Cardiac septum (tissue), 1 donor: ENCODE measurements at places on chromosomes 3 and 15. TPM values are rescaled to one million over a fixed set of nuclear protein-coding genes. Genes with fewer than 3 reads are reported as not detected.
A peak's percentile ranks its signal among the peaks of the same experiment; 100 is the strongest.

DNA sequence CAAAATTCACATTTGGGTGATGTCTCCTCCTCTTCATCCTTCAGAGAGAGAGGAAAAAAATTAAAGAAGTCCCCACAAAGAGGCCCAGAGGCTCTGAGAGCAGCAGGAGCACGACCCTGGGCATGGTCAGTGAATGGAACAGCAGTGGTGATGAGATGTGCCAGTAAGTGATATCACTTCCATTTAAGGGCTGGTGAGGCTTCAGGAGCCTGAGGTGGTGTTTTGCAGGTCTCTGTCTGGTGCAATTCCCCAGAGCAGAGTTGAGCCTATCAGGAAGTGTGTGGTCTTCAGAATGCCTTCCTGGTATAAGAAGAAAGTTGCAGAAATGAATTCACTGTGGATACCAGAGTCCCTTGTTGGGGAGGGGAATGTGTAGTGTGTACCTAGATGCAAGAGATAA lies 21.4 kb downstream of the ERICH6 start:
- DNase-seq: no peak

- no peak for DNase-seq
These were observed 117.5 kb downstream of the MBNL1 start for GRCh38 chr3:152386208-152386607.

DNA sequence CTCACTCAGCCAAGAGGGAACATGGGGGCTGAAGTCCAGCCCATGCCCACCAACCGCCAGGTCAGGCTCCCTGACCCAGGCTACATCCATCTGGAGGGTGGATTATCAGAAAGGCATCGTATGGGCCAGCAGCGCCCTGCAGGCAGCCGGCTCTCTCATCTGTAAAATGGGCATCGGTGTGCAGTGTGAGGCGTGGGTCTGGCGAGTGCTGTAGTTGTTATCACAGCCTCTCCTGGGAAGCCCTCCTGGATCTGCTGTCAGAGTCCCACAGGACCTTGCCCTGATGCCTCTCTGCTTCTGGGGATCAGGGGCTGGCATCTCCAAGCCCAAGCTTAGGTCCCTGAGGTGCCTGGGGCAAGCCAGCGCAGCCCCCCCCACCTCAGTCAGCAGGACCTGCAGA lies 27.4 kb downstream of the CFAP100 start:
- no peak for DNase-seq

DNA sequence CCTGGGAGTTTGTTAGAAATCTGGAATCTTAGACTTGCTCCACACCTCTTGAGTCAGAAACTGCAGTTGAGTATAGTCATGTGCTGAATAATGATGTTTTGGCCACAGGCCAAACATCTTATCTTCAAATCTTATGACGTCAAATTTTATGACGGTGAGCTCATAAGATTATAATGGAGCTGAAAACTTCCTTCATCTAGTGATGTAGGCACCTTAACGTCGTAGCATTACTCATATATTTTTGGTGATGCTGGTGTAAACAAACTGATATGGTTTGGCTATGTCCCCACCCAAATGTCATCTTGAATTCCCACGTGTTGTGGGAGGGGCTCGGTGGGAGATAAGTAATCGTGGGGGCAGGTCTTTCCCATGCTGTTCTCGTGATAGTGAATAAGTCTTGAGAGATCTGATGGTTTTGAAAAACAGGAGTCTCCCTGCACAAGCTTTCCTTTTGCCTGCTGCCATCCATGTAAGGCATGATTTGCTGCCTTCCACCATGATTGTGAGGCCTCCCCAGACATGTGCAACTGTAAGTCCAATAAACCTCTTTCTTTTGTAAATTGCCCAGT lies 268.0 kb upstream of the PROK2 start:
- DNase-seq: no peak

DNA sequence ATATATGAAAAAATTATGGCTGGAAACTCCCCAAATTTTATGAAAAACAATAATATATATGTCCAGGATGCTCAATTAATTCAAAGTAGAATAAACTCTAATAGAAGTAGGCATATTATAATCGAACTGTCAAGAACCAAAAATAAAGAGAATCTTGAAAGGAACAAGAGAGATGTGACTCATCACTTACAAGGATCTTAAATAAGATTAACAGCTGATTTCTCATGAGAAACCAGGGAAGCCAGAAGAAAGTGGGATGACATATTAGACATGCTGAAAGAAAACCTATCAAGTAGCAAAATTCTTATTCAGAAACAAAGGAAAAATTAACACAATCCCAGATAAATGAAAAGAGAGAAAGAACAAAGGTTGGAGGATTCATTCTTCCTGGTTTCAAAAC lies 66.8 kb downstream of the FAIM start:
- DNase-seq: no peak

The C3orf49 gene
- not detected for total RNA-seq

The SLCO2A1 gene
- 59.2 TPM for total RNA-seq

- no peak for DNase-seq
These were observed 174.6 kb upstream of the NECTIN3 start for GRCh38 chr3:110897046-110897445.

The EEF1AKMT4 gene
- total RNA-seq: 1.5 TPM

The ZNF80 gene
- not detected for total RNA-seq

DNA sequence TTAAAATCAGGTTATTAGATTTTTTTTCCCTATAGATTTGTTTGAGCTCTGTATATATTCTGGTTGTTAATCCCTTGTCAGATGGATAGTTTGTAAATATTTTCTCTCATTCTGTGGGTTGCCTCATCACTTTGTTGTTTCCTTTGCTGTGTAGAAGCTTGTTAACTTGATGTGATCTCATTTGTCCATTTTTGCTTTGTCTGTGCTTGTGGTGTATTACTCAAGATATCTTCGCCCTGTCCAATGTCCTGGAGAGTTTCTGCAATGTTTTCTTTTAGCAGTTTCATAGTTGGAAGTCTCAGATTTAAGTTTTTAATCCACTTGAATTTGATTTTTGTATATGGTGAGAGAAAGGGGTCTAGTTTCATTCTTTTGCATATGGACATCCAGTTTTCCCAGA lies 699.1 kb downstream of the NAALADL2 start:
- no peak for DNase-seq

The CIAO2A gene
- total RNA-seq: 46.9 TPM

DNA sequence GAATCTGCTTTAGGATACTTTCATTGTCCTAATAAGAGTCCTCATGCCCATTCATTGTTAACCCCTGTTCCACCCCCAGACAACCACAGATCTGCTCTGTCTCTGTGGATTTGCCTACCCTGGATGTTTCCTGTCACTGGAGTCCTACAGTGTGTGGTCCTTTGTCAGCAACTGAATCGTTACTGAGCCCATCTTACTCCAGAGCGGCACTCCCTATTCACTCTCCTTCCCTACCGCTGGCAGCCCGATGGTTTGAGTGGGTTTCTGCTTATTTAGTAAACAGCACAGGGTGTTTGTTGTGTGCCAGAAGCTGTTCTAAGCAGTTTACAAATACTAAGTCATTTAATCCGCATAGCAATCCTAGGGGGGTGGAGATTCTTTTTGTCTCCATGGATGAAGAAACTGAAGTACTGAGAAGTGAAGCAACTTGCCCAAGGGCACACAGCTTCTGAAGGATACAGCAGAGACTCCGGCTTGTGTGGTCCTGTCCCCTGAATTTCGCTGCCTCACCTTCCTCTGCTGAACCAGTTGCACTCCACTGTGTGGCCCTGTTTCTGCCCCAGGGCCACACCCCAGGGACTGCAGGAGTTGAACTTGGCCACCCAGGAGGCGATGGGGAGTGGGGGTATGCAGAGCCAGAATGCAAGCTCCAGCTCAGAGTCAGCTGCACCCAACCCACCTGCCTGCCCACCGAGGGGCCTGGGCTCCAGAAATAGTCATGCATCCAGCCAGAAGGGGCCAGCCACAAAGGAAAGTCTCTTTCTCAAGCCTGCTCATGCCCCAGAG lies 56.5 kb upstream of the SLC6A1 start:
- peak; percentile 24 for DNase-seq

- no peak for DNase-seq
These were observed 799.8 kb downstream of the DIPK2A start for GRCh38 chr3:144771381-144771870.

The CSPG5 gene
- total RNA-seq: 0.32 TPM

GRCh38 chr3:88509582-88509981 lies 359.8 kb downstream of the C3orf38 start:
- DNase-seq: no peak

DNA sequence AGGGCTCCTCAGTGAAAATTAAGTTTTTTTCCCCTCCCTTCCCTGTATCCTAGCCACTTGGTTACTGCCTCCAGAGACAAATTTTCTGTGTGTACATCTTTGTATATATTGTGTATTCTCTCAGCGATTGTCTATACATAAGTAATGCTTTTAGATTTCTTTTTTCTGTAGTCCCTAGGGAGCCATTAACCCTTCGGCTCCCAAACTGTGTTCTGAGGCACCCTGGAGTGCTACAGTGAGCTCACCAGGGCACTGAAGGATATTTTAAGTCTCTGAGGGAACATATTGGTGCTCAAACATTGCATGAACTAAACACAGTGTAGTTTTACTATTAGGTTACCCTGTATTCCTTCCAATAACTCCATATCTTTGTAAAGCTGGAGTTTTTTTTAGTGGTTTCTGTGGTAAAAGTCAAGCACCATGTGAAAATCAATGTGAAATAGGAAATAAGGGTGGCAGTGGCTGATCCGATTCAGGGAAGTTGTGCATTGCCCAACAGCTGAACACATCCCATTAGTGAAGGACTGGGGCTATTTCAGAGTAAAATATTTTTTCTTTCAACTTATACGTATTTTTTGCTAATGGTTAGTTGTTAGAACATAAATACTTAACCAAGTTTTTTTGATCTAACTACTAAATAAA lies 43.0 kb downstream of the USP13 start:
- DNase-seq: no peak

DNA sequence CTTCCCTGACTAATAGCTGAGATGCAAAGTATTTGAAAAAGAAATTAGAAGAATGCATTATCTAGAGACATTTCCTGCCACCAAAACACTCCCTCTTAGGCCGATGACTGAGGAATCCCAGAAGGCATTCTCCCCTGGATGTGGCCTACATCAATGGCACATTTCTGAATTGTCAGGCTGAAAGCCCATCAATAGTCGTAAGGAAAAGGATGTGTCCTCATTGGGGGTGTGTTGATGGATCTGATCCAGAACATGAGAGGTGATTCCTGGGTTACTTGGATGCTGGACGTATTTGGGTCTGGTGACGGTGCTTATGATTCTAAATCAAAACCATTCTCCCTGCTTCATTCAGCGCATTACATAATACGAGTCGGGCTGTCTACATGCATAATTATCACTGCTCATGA lies 216.9 kb upstream of the CDIN1 start:
- DNase-seq: no peak

The FOXB1 gene
- not detected for total RNA-seq

The INKA1 gene
- 1.9 TPM for total RNA-seq

- DNase-seq: no peak
These were observed 13.8 kb upstream of the POLR2M start for GRCh38 chr15:57692709-57693108.

- peak; percentile 76 for DNase-seq
These were observed 23.0 kb upstream of the FURIN start for GRCh38 chr15:90845201-90845949.

DNA sequence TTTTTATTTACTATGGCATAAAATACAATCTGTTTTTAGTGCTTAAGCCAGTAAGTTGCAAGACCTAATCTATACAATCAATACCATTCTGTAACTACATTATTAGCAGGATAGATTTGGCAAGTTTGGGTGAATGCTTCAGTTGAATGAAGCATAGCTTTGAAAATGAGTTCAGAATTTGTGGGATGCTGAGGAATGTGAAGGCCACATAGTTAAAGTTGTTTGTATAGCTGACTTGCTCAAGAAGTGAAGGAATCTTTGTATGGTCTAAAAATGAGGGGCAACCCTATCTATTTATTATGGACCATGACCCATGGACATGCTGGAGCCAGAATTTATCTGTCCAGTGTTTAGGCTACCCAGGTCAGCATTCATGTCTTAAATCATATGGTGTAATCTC lies 58.5 kb downstream of the CRYBG3 start:
- no peak for DNase-seq

GRCh38 chr3:195815169-195815771 lies 3.5 kb upstream of the MUC4 start:
- DNase-seq: no peak

- DNase-seq: peak; percentile 89
These were observed 14.2 kb upstream of the ANKDD1A start for GRCh38 chr15:64897345-64897985.

The CCDC80 gene
- total RNA-seq: 122 TPM

GRCh38 chr3:113117511-113118234 lies 93.7 kb upstream of the BOC start:
- DNase-seq: no peak

- DNase-seq: no peak
These were observed 2.3 kb downstream of the EOGT start for GRCh38 chr3:69011096-69011730.

The MYO5A gene
- 11.4 TPM for total RNA-seq

- DNase-seq: no peak
These were observed 1.0 kb upstream of the RYR3 start for GRCh38 chr15:33309602-33310276.

The VIPR1 gene
- 0.89 TPM for total RNA-seq

DNA sequence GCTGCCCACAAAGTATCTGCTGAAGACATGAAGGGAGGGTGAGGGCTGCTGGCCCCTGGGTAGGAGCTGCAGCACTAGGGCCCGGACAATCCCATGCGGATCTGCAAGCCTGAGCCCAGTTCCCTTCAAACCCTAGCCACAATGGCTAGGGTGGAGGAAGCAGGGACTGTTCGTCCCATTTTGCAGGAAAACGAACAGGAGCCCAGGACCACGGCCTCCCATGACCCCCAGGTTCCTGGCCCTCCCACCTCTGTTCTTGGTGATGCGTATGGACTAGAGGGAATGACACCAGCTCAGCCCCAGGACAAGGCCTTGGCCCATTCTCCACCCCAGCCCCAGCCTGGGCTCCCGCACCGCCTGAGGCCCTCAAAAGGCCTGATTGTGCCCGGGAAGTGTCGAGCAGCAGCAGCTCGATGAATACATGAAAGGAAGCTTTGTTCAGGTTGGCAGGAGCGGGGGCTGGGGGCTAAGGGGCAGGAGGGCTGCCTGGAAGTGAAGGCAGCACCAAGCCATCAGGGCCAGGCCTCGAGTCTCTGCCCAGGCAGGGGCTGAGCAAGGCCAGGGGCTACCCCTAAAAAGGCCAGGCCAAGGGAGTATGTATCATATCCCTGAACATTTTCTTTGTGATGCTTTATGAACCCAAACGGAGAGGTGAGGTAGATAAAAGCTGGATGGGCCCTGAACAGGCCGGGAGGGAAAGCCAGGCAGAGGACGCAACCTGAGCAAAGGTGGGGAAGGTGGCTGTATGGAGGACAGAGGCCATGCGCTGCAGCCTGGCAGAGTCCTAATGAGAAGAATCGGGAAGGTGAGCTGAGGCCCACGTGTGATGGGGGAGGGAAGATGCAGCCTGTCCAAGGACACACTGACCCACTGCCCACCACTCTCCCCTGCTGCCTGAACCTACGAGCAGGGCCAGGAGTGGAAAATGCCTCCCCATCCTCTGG lies 12.2 kb downstream of the SEMA7A start:
- no peak for DNase-seq

- no peak for DNase-seq
These were observed 59.6 kb downstream of the ZBTB20 start for GRCh38 chr3:115087512-115087911.
